Activated T-helper 1 cell treated with anti-CD3 and anti-CD28 coated beads, Interleukin-2, amount 50 U/mL, for 16 hours (primary cell): ENCODE measurements at places on chromosomes 16 and 17.

GRCh38 chr16:77112746-77113145 is 78.2 kb upstream of the MON1B start:
- no peak for DNase-seq

GRCh38 chr16:73713251-73713650 is 583.4 kb upstream of the PSMD7 start:
- no peak for DNase-seq

DNA sequence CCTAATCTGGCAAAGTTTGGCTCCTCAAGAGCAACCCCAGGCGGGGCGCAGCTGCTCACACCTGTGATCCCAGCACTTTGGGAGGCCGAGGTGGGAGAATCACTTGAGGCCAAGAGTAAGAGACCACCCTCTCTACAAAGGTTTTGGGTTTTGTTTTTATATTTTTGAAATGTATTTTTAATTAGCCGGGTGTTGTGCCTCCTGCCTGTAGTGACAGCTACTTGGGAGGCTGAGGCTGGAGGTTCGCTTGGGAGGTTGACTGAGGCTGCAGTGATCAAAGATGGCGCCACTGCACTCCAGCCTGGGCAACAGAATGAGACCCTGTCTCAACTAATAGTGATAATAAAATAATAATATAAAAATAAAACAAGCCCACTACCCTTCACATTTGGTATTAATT is 756 bp upstream of the USP7 start:
- no peak for DNase-seq

DNA sequence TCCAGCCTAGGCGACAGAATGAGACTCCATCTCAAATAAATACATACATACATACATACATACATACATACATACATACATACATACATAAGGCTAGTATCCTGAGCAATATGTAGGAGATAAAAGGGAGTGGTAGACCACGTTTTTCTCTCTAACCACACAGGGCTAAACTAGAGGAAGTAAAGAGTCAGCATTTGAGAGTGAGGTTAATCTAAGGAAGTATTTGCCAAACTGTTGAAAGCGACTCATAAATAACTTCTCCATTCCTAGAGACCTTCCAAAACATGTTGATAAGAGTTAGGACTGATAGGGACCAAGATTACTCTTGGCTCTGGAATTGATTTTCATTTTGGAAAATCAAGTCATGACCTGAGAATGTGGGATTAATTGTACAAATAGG is 68.9 kb downstream of the NEUROD2 start:
- no peak for DNase-seq

DNA sequence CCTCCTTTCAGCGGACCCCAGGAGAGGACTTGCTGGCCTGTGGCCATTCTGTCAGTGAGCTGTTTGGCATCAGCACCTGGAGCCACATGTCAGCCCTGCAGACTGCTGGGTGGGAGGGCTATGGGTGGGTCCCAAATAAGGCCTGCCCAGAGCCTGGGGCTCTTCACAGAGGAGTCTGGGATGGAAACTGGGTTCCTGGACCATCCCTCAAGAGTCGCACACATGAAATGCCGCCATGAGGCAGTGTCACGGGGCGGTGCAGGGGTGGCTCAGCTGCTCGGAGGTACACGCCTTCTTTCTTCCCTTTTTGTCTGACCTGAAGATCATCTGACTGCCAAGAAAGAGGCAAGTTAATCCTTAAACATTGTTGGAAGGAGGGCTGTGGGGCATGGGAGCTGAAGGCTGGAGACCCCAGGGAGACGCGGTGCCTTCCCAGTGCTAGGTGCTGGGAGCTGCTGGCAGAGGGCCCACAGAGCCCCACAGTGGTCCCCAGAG is 14.8 kb downstream of the MPRIP start:
- DNase-seq: no peak

DNA sequence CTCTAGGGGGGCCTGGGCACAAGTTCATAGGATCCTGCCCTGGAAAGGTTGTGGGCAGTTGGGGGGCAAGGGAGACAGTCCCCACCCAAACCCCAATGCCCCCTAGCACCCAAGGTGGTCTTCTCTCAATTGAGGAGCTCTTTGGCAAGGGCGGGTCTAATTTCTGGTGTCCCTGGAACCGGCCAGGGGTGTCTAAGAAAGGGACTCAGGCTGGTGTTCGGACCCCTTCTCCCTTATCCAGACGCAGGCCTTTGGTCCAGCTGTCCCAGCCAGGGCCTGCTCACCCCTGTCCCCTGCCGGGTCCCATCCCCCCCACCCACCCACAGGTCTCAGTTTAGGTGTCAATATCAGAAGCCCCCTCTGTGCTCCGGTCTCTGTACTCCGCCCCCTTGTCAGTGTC is 860 bp upstream of the ARHGDIG start:
- no peak for DNase-seq

DNA sequence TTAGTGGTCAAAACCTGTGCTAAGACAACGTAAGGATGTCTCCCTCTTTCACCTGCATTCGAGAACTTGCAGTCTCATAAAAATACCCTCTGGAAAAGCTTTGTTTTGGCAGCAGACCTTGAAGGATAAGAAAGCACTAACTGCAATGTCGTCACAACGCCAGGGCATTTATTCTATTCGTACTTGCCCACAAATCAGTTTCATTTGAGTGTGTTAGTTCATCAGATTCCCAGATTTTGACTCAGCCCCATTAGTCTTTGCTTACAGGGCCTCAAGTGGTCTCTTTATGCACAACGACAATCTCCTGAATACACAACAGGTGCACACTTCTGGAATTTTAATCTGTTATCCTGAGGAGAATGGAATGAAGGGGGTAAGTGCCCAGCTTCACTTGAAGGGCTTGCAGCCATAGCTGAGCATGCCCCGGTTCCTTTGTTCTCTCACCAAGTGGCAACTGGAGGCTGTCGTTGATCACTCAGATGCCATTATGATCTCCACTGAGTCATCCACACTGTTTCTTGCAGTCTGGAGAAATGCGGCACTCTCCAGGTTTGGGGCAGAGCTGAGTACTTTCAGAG is 58.8 kb downstream of the CLEC19A start:
- DNase-seq: no peak

DNA sequence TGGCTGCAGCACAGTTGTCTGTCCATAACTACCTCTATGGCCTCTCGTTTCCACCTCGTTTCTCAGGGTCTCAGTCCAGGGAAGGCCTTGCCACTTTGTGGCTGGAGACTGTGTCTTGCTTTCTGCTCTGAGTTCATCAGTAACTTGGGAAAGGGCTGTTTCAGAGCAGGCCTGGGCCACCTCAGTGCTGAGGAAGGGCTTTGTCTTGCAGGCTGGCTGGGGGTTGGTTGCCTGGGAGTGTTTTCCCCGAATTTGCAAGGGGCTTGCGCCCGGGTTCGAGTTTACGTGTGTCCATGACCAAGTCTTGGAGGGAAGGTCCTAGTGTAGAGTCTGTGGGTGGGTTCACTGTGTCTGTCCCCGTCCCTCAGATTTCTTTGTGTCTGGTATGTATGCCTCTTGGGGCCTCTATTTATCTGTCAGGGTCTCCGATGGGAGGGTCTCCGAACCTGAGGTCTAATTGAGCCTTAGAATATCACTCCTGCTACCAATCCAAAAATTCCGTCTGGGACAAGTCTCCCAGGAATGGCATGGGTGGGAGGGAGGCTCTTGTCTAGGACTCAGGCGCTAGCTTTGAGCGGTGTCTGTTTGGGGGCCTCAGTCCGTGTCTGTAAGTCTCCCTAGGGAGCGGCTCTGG is 594 bp upstream of the TGFB1I1 start:
- no peak for DNase-seq
